ENCODE measurements at places on chromosomes 5 and 9.

- DNase-seq = no peak
- H3K27me3 ChIP-seq = no peaks in the 10 kb centered on the region
- H3K36me3 ChIP-seq = no peaks in the 10 kb centered on the region
- no peak overlapping the region for H3K4me3 ChIP-seq
- H3K4me1 ChIP-seq = no peaks in the 10 kb centered on the region
Measured at GRCh38 chr9:119003201-119003611, 366.0 kb downstream of the BRINP1 start.

GRCh38 chr9:83623679-83624076 is 735 bp downstream of the IDNK start:
- peak overlapping the region; percentile 83 for H3K27ac ChIP-seq
- peaks cover 11% of the 10 kb centered on the region for H3K4me1 ChIP-seq
- H3K4me3 ChIP-seq = peak overlapping the region; percentile 59
- no peaks in the 10 kb centered on the region for H3K27me3 ChIP-seq

GRCh38 chr5:91706785-91707520 is 323.8 kb upstream of the ARRDC3 start:
- H3K4me3 ChIP-seq = no peak overlapping the region
- H3K4me1 ChIP-seq = no peaks in the 10 kb centered on the region
- no peaks in the 10 kb centered on the region for H3K36me3 ChIP-seq
- no peaks in the 10 kb centered on the region for H3K27me3 ChIP-seq

GRCh38 chr9:131666029-131666428 is 73.8 kb downstream of the RAPGEF1 start:
- no peak overlapping the region for H3K27ac ChIP-seq
- H3K4me3 ChIP-seq = no peak overlapping the region
- H3K36me3 ChIP-seq = no peaks in the 10 kb centered on the region
